ENCODE measurements at places on chromosomes 6 and 20.

- DNase-seq, result peak; percentile 77
Measured at GRCh38 chr6:161257793-161258457, 15.9 kb downstream of the AGPAT4 start.

DNA sequence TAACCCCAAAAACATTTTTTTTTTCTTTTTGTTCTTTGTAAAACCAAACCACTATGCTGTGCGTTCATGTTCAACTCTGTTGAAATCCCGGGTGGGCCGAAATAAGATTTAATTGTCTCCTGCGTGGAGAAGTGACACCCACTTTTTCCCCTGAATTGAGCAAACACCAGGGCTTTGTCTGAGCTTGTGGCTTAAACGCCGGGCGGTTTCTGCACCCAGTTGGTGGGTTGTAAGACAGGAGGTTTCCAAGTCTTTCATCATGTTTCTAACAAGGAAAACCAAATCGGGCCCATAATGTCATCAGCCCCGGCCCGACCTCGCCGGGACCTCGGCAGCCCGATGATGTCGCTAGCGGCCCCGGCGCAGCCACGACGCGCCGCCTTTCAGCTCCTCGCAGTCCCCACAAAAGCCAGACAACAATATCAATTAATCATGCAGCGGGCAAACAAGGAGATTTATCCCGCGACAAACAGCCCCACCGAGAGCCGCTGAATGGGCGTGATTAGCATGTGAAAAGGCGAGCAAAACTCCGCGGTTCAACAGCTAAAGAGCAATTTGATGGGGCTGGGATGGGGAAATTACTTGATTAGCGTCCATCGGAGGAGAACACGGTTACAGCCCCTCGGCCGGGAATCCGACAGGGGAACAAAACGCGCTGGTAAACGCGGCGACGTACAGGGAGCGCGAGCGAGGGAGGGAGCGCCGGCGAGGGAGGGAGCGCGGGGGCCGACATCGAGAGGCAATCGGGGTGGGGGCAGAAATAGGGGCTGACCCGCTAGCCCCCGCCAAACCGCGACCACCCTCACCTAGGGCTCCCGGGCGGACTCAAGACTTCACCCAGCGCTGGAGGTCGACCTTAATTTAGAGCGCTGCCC, 5.3 kb downstream of the LINC00237 start:
- DNase-seq, result peak; percentile 31

DNA sequence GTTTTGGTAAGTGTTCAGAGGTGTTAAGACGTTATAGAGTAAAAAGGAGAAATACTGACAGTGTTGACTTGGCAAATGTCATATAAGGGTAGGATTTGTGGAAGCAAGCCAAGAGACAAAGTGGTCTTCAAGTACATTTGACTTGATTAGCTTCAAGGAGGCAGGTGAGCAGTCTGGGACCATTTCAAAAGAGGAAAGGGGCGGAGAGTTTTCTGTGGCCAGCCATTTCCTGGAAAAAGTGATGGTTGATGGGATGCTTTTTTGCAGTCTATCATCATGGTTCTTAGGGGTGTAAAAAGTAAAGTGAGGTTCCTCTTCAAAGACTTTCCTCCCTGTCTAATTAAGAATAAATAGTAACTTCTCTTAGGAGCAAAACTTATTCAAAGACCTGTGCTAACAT, 28.7 kb downstream of the FKBP1A start:
- no peak for DNase-seq

GRCh38 chr6:24858177-24858653, 59.5 kb upstream of the ARMH2 start:
- DNase-seq, result peak; percentile 46

DNA sequence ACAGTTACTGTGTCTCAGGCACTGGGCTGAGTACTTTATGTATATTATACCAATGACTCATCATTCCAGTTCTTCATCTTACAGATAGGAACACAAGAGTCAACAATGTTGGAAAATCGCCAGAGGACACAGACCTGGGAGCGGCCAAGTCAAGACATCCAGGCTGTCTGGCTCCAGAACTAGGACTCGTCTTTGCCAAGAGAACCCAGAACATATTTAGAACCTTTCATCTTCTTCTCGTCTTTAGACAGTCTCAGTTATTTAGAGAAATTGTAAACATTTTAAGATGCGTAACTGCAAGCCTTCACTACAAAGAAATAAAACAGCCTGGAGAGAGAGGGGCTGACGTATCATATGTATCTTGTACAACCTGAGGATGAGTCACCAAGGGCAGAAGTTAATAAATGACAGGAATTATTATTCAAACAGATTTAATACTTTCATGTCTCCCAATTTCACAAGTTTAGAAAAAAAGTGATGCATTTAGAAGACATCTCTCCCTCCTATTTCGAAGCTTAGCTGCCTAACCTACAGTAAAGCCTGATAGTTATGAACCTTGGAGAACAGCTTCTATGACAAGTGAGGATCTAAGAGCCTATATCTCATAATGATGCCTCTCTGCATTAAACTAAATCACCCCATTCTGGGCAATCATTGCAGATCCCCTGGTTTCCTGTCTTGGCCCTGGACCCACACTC, 43.4 kb downstream of the SLC22A3 start:
- no peak for DNase-seq

DNA sequence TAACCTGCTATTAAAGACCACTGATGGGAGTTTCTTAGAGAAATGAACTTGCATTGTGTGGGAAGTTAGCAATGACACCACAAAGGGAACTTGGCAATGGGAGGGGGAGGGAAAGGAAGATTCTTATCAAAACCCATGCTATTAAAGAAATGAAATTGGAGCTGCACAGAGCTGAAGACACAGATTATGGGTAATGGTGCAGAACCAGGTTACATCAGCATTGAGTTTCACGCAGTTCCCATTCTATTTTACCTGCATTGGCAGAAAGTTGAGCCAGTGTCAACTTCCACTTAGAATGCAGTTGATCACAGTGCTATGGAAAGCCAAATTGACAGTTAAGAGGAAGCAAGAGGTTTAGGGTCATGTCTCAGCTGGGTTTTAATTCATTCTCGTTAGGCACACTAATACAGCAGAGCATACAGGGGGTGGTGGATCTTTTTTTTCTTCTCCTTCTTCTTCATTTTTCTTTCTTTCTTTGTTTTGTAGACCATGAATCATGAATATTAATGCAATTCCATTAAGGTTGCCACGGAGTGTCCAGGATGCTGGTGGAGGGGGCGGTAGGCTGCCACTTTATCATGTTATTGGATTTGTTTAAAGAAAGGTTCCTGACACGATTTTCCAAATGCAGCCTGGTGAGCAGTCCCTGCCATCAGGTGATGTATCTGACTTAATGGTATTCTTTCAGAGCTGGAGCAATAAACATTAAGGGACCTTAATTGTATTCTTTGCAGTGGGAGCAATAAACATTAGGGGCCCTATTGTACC, 1092.0 kb upstream of the MAP3K7 start:
- DNase-seq, result no peak

DNA sequence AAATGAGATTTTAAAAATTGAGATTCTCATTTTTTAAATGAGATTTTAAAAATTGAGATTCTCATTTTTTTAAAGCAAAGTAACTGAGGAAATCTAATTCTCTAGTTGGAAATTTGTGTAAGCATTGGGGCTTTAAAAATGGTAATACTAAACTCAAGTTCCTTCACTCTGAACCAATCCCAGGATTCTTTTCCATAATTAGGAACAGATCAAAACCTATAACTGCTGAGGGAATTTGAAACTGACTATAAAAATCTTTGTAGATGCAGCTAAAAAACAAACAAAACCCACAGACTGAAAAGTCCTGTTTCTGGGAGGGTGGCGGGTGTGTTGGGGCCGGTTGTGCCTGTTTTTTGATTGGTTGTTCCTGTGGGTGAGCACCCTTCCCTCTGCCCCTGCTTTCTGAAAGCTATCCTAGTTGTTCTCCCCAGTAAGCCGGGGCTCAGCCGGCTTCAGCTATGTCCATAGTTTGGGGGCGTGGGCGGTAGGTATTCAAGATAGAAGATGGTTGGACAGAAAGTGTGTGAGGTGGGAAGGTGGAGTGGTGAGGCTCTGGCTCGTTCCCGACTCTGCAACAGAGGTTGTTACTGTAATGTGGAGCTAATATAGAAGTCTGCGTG, 49.3 kb downstream of the GFRA4 start:
- DNase-seq, result no peak

GRCh38 chr20:46954490-46955038, 59.9 kb downstream of the EYA2 start:
- DNase-seq, result no peak

DNA sequence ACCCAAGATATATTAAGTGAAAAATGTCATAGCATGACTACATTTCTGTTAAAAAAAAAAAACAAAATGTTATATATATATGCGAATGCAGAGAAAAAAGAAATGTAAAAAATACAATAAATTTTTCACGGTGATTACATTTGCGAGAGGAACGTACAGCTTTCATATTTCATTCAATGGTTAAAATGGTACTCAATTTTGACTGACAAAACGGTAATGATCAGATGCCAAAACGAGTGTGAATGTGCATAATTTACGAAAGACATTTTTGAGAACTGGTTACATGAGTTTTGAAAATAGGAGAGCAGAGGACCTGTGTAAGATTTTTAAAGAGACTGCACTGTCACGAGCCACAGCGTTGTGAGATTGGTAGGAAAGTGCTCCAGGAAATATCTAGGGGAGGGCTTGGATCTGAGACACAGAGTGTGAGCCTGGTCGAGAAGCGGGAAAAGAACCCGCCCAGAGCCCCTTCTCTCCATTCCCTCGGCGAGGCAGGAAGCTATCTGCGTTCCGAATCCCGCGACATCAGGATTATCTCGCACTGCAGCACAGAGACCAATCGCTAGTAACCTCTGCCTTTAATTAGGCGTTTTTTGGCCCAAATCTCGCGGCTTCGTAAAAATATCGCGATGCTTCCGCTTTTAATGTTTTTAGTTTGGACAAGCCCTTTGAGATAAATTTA, 28.5 kb downstream of the TRIM27 start:
- DNase-seq, result peak; percentile 91

GRCh38 chr6:163212123-163212522, 202.4 kb upstream of the QKI start:
- no peak for DNase-seq

GRCh38 chr6:7433121-7433617, 43.6 kb downstream of the RIOK1 start:
- no peak for DNase-seq

- no peak for DNase-seq
Measured at GRCh38 chr6:161274488-161274858, 612 bp upstream of the AGPAT4 start.

DNA sequence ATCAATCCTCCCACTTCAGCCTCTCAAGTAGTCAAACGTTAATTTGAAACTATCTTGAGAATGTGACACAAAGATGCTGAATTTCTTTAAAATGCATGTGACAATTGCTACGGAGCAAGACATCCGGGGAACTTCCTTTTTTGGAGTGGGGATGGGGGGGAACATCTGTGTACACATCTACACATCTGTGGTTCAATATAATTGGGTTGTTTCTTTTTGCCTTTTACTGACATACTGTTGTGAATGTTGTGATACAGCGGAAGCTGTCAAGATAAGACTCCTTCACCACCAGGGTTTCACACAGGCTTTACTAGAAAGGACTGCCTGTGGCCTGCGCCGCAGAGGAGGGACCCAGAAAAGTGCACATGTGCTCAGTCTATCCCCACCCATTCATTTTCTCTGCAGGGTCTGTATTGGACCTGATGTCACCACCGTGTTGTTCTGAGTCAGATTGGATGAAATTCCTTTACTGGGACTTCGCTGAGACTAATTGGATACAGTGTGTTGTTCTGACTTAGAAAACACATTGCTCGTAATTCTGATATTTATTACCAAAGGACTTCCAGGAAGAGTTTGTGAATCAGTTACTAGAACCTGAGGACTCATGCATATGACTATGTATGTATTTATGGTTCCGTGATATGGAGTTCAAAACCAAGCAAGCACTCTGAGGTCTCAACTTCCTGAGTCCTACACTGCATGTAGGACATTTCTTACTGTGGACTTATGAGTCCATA, 98.7 kb upstream of the SGK1 start:
- DNase-seq, result peak; percentile 67

- DNase-seq, result no peak
Measured at GRCh38 chr6:2314641-2315040, 69.2 kb upstream of the GMDS start.

DNA sequence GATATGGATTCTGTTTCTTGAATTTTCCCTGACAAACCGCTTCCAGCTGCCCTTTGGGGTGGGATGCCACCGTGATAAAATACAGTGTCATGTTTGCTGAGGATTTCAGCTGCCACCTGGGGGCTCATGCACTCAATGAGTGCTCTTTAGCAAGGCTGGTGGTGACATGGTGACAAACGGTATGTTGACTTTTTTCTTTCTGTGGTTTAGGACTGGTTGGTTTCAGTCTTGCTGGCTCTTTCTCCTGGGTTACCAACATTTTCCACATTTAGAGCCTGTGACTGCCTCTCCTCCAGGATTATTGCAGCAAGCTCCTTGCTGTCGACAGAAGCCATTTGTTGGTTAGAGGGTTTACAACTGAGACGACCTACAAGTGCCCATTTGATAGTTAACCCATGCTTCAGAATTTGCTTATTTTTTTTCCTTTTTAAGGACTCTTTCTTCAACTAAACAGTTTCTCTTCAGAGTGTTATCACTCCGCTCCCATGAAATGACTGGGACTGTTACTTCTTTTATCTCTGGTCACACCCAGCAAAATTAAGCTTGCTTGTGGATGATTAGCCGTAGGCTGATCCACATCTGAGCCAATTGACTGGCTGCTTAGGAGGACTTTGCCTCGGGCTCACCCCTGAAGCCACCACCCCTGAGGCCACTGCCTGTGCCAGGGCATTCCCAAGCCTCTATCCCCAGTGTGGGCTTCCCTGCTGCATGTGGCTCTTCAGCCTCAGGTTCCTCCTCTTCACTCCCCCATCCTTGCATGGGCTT, 48.4 kb upstream of the CDYL start:
- no peak for DNase-seq

DNA sequence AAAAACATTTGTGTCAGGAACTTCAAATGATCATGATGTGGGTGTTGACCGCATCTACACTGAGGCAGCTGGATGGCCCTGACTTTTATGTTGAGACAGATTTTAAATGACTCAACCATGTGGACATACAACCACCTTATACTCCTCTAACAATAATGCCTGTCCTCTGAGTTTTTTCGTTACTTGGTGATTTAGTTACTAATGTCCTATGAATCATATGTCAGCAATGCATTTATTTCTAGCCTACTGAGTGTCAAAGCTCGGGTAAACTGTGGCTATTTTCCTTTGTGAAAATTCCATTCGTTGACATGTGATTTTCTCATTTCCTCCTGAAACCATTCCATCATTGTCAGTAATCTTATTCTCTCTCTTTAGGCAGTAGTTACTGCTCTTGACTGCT, 38.9 kb upstream of the NKX2-4 start:
- DNase-seq, result peak; percentile 88

- no peak for DNase-seq
Measured at GRCh38 chr20:40110311-40110831, 578.7 kb downstream of the MAFB start.
